ENCODE measurements at places on chromosomes 6 and 20. TPM values are rescaled to one million over a fixed set of nuclear protein-coding genes. Genes with fewer than 3 reads are reported as not detected.

The PHACTR1 gene
- 86.5 TPM for polyA plus RNA-seq

The HTR1B gene
- not detected for polyA plus RNA-seq

The PACRG gene
- not detected for polyA plus RNA-seq

The DLL1 gene
- polyA plus RNA-seq = 1.1 TPM

The MEP1A gene
- not detected for polyA plus RNA-seq

The HUS1B gene
- 1.7 TPM for polyA plus RNA-seq

The GSTA3 gene
- polyA plus RNA-seq = not detected

DNA sequence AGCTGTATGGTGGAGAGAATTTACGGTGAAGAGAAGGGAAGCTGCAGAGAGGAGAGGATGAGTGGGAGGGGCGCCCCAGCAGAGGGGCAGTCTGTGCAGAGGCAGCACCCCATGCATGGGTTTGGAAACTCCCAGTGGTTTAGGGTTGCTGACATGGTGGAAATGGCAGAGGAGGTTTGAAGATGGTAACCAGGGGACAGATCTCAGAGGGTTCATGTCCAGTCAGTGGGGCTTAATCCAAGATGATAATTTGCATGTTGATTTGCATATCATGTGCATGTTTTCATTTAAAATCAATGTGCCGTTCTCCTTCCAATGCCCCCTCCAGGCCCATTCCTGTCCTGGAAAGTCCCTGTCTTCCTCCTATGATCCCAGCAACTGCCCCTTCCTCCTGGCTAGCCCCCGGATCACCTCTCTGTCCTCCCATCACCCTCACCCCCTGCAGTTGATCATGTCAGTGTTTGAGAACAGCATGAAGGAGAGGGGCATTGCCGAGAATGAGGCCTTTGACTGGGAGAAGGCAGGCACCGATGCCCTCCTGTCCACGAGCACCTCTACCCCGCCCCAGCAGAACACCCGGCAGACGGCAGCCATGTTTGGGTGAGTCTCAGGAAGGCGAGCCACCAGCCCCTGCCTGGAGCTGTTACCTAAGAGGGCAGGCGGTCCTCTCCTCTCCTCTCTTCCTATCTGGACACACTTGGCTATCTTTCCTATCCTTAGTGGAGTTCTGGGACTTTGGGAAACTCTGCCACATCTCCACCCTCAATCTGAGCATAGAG is 14.3 kb downstream of the TTBK1 start:
- no peak overlapping the region for H3K4me3 ChIP-seq
- no peak overlapping the region for H3K27ac ChIP-seq
- H3K27me3 ChIP-seq = peaks cover 73% of the 10 kb centered on the region
- peaks cover 4% of the 10 kb centered on the region for H3K4me1 ChIP-seq

DNA sequence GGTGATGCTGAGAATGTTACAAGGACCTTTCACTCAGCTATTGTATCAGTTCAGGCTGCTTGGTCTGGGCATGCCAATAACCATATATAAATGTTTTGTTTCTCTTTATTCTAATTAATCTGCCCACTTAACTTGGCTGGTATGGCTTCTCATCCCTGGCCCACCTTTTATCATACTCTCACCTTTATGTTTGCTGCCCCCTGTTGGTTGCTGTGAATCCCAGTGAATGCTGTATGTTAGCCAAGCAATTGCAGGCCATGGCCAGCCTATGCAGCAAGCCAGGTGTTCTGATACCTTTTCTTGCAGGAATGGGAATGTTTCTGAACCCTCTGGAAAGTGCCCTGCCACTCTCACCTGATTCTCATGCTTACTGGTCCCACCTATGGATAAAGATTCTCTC is 54.6 kb downstream of the PCSK2 start:
- no peaks in the 10 kb centered on the region for H3K36me3 ChIP-seq
- H3K4me3 ChIP-seq = no peak overlapping the region
- H3K27me3 ChIP-seq = no peaks in the 10 kb centered on the region
- H3K27ac ChIP-seq = no peak overlapping the region
- H3K4me1 ChIP-seq = no peaks in the 10 kb centered on the region
- DNase-seq = no peak

DNA sequence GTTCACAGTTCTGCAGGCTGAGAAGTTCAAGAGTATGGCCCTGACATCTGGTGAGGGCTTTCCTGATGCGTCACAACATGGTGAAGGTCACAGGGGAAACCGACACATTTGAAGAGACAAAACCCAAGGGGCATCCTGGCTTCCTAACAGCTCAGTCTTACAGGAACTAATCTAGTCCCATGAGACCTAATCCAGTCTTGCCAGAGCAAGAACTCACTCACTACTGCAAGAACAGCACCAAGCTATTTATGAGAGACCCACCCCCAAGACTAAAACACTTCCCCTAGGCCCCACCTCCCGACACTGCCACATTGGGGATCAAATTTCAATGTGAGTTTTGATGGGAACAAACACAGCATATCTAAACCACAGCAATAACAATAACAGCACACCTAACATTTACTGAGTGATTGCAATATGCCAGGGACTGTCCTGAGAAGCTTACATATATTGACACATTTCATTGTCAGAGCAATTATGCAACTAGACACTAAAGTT is 46.6 kb downstream of the TPBG start:
- H3K4me3 ChIP-seq = no peak overlapping the region
- peaks cover 3% of the 10 kb centered on the region for H3K27me3 ChIP-seq
- no peak for DNase-seq
- no peaks in the 10 kb centered on the region for H3K4me1 ChIP-seq
- H3K36me3 ChIP-seq = no peaks in the 10 kb centered on the region

DNA sequence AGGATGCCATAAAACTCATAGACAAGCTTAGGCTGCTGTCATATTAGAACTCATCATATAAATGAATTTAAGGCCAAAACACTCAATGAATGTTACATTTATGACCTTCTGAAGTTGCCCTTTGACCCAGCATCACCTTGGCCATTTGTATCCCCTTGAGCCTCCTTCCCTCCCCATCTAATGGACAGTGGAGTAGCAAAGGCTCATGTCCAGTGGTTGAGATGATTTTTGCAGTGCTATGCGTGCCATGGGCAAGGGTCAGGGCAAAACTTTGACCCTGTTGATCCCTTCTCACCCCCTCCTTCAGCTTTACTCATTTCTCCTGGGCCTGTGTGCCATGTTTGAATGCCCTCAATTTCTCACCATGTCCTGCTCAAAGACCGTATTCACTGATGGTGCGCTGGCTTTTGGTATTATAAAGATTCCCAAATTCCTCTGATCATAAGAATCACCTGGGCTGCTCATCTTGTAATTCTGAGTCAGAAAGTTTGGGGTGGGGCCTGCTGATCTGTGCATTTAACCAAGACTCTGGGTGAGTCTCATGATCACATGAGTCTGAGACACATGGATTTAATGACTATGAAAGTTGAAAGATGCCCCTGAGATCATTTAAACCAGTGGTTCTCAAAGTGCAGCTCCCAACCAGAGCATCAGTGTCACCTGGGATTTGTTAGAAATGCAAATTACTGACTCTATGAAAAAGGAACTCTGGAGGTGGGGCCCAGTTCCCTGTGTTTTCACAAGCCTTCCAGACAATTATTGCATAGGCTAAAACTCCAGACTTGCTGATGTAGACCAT is 57.5 kb upstream of the IL20RA start:
- DNase-seq = peak; percentile 56
- H3K4me3 ChIP-seq = peak overlapping the region; percentile 67
- peak overlapping the region; percentile 97 for H3K27ac ChIP-seq
- peaks cover 62% of the 10 kb centered on the region for H3K4me1 ChIP-seq
- no peaks in the 10 kb centered on the region for H3K27me3 ChIP-seq
- no peaks in the 10 kb centered on the region for H3K36me3 ChIP-seq

DNA sequence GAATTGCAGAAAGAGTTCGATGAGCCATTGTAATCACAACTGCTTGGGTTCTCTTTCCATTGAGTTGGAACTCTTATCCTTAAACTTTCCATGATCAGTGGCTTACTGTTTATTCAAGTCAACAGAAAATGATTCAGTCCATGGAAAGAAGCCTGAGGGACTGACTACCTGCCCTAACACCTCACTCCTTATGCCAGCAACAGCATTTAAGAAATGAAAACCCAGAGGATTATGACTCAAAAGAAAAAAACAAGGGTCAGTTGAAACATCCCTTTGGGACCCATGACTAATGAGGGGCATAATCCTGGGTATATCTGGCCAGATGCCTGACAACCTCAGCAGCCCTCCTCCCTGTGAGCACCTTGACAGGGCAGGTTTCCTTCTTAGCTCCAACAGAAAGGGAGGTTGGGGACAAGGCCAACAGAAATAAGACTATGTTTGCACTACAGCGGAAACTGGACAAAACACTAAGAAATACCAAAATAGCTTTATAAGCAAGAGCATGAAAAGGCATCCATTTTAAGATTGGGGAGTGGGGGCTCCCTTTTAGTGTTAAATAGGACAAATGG is 106.7 kb downstream of the MAP3K5 start:
- peaks cover 12% of the 10 kb centered on the region for H3K36me3 ChIP-seq
- no peak overlapping the region for H3K4me3 ChIP-seq
- no peak for DNase-seq
- no peaks in the 10 kb centered on the region for H3K27me3 ChIP-seq

- H3K4me3 ChIP-seq = no peak overlapping the region
- no peak for DNase-seq
- H3K27me3 ChIP-seq = no peaks in the 10 kb centered on the region
Observed at GRCh38 chr6:63349401-63349800, 29.6 kb upstream of the LGSN start.

DNA sequence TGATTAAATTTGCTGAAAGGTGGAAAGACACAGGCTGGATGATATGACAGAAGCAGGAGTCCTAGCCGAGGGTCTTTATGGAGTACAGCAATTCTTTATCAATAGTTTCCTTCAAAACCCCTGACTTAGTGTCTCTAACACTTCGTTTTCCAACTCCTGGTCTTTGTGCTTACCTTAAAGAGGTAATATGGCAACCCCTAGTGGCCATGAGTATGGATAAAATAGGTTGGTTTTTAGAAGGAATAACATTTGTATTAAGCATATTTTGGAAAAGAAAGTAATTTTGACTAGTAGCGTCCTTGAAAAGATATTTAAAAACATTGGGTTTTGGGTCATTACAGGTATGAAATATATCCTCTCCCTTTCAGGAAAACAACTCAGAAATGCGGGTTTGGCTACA is 51.9 kb downstream of the VGLL2 start:
- no peak for DNase-seq
- no peak overlapping the region for H3K4me3 ChIP-seq
- peaks cover 6% of the 10 kb centered on the region for H3K27me3 ChIP-seq
- H3K36me3 ChIP-seq = no peaks in the 10 kb centered on the region
- no peaks in the 10 kb centered on the region for H3K4me1 ChIP-seq

DNA sequence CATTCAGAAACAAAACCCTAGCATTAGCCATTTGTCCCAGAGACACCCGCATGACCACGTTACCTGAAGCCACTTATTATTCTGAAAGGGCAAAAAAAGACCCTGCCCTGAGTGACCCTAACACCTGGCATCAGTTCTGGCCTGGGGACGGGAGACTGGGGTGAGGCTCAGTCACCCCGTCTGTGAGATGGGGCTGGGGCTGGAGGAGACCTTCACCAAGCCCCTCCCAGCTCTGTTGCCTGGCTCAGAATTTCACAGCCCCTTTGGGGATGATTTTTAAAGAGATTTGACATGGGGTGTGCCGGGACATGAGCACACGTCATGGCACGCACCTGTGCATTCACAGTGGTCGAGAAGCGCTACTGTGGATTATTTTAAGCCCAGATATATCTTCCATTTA is 1.4 kb upstream of the BPIFB6 start:
- no peak for DNase-seq
- H3K4me3 ChIP-seq = no peak overlapping the region
- no peaks in the 10 kb centered on the region for H3K36me3 ChIP-seq
- peaks cover 17% of the 10 kb centered on the region for H3K27me3 ChIP-seq

- no peak overlapping the region for H3K4me3 ChIP-seq
- H3K27ac ChIP-seq = peak overlapping the region; percentile 61
- no peaks in the 10 kb centered on the region for H3K27me3 ChIP-seq
- peaks cover 19% of the 10 kb centered on the region for H3K4me1 ChIP-seq
- no peak for DNase-seq
Observed at GRCh38 chr6:170006071-170006899, 254.9 kb downstream of the ERMARD start.
